ENCODE measurements at places on chromosomes 1 and 21. TPM values are rescaled to one million over a fixed set of nuclear protein-coding genes. Genes with fewer than 3 reads are reported as not detected.

- no peak for DNase-seq
- H3K27ac ChIP-seq, result no peak overlapping the region
- no peaks in the 10 kb centered on the region for H3K36me3 ChIP-seq
- peaks cover 10% of the 10 kb centered on the region for H3K4me1 ChIP-seq
- H3K27me3 ChIP-seq, result peaks cover 23% of the 10 kb centered on the region
- H3K4me3 ChIP-seq, result no peak overlapping the region
These were observed 11.2 kb downstream of the PADI1 start for GRCh38 chr1:17216078-17216477.

The PLCH2 gene
- total RNA-seq, result 2.8 TPM

The TAL1 gene
- total RNA-seq, result not detected

DNA sequence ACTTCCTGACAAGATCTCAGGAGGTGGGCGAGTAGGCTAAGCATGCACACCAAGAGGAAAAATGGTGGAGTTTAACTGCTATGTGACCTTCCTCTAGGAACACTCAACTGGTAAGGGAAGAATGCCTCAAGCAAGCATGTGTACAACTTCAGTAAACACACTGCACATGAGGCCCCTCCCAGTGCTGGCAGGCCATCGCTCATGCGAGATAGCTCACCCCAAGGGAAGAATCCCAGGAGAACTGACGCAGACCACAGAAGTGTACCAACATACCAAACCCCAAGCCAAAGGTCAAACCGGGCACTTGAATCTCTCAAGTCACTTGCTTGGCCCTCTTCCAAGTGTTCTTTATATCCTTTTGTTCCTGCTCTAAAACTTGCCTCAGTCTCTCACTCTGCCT is 40.5 kb upstream of the GALNT2 start:
- no peak for DNase-seq
- no peaks in the 10 kb centered on the region for H3K36me3 ChIP-seq
- H3K27ac ChIP-seq, result no peak overlapping the region
- peaks cover 8% of the 10 kb centered on the region for H3K27me3 ChIP-seq

DNA sequence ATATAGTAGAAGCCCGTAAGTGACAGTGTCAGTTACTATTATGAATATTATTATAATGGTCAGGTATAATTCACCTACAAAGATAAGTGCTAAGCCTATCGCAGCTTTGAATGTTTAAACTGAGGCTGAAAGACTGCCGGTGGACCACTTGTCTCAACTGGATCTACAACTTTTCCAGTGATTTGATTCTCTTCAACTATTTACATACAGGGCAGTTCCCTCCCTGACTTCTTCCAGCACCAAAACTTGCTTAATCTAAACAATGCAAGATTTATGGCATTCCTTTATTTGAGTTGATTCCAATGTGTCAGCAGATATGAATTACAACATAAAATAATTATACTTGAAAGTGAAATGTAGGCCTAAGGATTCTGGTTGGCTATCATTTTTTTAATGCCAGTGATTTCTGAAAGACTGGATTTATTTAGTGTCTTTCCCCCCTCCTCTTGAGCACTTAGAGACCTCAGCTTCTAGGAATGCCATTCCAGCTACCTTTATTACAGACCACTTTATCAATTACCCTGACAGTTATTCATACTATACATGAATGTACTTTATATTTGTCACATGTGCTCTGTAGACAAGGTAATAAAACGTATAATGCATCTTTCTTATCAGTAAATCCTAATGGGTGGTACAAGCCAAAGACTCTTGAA is 153.3 kb upstream of the C8B start:
- DNase-seq, result no peak
- no peak overlapping the region for H3K27ac ChIP-seq
- H3K4me3 ChIP-seq, result no peak overlapping the region
- no peaks in the 10 kb centered on the region for H3K36me3 ChIP-seq

The ARHGAP30 gene
- total RNA-seq, result 170 TPM

DNA sequence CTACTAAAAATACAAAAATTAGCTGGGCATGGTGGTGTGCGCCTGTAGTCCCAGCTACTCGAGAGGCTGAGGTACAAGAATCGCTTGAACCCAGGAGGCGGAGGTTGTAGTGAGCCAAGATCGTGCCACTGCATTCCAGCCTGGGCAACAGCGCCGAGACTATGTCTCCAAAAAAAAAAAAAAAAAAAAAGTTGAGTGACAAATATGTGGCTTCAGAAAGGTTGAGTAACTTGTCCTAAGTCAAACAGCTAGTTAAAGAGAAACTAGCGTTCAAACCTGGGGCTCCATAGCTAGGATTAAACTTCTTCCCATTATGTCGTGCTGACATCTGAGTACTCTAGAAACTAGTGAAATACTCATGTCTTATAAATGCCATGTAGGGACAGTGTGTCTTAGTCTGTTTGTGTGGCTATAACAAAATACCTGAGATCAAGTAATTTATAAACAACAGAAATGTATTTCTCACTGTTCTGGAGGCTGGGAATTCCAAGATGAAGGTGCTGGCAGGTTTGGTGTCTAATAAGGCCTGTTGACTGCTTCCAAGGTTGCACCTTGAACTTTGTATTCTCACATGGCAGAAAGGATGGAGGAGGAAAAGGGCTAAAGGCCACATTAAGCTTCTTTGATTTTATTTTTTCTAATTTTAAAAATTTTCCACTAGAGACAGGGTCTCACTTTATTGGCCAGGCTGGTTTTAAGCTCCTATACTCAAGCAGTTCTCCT is 12.0 kb downstream of the AK4 start:
- no peak overlapping the region for H3K27ac ChIP-seq
- no peak overlapping the region for H3K4me3 ChIP-seq
- H3K36me3 ChIP-seq, result peaks cover 29% of the 10 kb centered on the region
- no peak for DNase-seq
- H3K4me1 ChIP-seq, result peaks cover 35% of the 10 kb centered on the region
- no peaks in the 10 kb centered on the region for H3K27me3 ChIP-seq

- no peaks in the 10 kb centered on the region for H3K27me3 ChIP-seq
- H3K36me3 ChIP-seq, result no peaks in the 10 kb centered on the region
- H3K27ac ChIP-seq, result no peak overlapping the region
- H3K4me1 ChIP-seq, result peaks cover 9% of the 10 kb centered on the region
- no peak overlapping the region for H3K4me3 ChIP-seq
These were observed 43.4 kb downstream of the CNST start for GRCh38 chr1:246609632-246610031.

- peaks cover 20% of the 10 kb centered on the region for H3K4me1 ChIP-seq
- no peak overlapping the region for H3K27ac ChIP-seq
- no peak for DNase-seq
- no peak overlapping the region for H3K4me3 ChIP-seq
These were observed 31.0 kb downstream of the TMCC2 start for GRCh38 chr1:205258719-205259118.

GRCh38 chr1:116943438-116943837 is 33.7 kb downstream of the PTGFRN start:
- DNase-seq, result no peak
- no peak overlapping the region for H3K4me3 ChIP-seq
- H3K27ac ChIP-seq, result peak overlapping the region; percentile 53
- H3K27me3 ChIP-seq, result no peaks in the 10 kb centered on the region
- no peaks in the 10 kb centered on the region for H3K36me3 ChIP-seq

GRCh38 chr1:150152182-150152536 is 2.4 kb downstream of the PLEKHO1 start:
- H3K4me1 ChIP-seq, result peaks cover 44% of the 10 kb centered on the region
- peak overlapping the region; percentile 83 for H3K27ac ChIP-seq
- peaks cover 54% of the 10 kb centered on the region for H3K36me3 ChIP-seq
- H3K27me3 ChIP-seq, result peaks cover 12% of the 10 kb centered on the region
- DNase-seq, result no peak

DNA sequence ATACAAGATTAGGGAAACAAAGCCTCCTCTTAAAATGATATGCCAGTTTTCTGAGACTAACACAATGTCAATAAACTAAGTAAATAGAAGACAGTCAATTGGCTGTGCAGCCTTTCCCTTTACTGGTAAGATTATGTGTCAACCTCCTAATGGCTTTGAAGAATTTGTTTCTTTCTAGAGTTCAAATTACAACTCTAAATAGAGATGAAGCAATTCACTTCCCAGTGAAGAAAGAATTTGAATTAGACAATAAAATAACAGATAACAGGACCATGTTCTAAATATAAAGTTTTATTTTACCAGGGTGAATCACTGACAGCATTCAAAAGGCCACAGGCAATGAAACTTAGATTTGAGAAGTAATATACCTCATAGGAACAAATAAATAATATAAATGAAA is 680.3 kb downstream of the PLA2G4A start:
- H3K27me3 ChIP-seq, result no peaks in the 10 kb centered on the region
- H3K27ac ChIP-seq, result no peak overlapping the region
- no peaks in the 10 kb centered on the region for H3K36me3 ChIP-seq
- DNase-seq, result no peak
- H3K4me3 ChIP-seq, result no peak overlapping the region

- no peaks in the 10 kb centered on the region for H3K36me3 ChIP-seq
- H3K4me1 ChIP-seq, result peaks cover 2% of the 10 kb centered on the region
These were observed 81.4 kb downstream of the VAV3 start for GRCh38 chr1:107883562-107883961.

- H3K27me3 ChIP-seq, result peaks cover 34% of the 10 kb centered on the region
- no peak within 1 kb of the TSS for H3K27ac ChIP-seq
- no peaks in the 10 kb centered on the region for H3K36me3 ChIP-seq
These were observed at the start of gene LRRC52 for GRCh38 chr1:165543532-165544438. Gene LRRC52 (plus strand): TSS chr1:165544000. CDS start chr1:165544297, 297 bp downstream.

DNA sequence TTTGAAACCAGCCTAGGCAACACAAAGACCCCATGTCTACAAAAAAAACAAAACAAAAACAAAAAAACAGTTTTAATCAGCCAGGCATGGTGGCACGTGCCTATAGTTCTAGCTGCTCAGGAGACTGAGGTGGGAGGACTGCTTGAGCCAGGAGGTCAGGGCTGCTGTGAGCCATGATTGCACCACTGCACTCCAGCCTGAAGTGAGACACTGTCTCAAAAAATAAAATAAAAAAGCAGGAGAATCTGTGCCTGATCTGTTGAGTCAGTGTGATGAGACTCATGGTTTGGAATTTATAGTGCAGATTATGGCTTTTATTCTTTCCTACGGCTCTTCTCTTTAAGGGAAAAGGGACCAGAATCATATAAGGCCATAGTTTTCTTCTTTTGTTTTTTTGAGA is 16.5 kb downstream of the TRIT1 start:
- H3K27me3 ChIP-seq, result no peaks in the 10 kb centered on the region
- H3K36me3 ChIP-seq, result peaks cover 34% of the 10 kb centered on the region
- H3K27ac ChIP-seq, result no peak overlapping the region
- no peaks in the 10 kb centered on the region for H3K4me1 ChIP-seq

DNA sequence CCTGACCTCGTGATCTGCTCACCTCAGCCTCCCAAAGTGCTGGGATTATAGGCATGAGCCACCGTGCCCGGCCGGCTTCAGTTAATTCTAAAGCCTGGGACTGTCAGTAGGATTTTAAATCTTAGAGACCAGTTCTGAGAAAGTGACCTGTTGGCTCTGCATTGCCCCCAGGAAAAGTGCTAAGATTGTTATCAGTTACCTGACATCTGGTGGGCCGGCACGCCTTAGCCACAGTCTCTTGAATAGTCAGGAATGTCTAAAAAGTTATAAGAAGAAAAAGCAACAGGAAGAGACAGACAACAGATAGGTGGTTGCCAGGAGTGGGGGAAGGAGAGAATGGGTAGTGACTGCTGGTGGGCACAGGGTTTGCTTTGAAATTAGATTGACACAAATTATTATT is 35.1 kb downstream of the RABGAP1L start:
- H3K4me1 ChIP-seq, result peaks cover 10% of the 10 kb centered on the region
- H3K4me3 ChIP-seq, result no peak overlapping the region
- H3K36me3 ChIP-seq, result peaks cover 3% of the 10 kb centered on the region
- DNase-seq, result no peak

Measured in activated T-helper 2 cell treated with anti-CD3 and anti-CD28 coated beads, Interferon-gamma antibody, Interleukin-2, Interleukin-4, amounts not matched to agents 10 μg/mL and 5 μg/mL and 100 μg/mL, durations not matched to agents 14 hours and 24 hours and 36 hours (primary cell).